ENCODE measurements at places on chromosomes 1 and 21.

DNA sequence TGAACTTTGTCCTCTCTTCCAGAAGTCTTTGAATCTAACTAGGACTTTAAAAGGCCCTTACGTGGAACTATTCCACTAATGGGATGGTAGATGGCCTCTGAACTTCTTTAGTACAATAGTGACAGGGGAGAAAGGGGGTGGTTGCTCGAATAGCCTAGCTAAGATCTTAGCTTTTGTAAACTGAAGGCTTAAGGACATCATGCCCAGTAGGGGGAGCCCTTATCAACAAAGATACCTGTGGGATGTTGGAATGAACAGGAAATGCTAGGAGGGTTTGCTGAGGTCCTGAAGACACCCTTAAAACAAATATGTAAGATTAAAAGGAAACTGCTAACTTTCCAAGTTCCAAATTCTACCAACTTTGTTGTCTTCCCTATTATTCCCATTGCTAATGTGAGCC lies 33.2 kb downstream of the NHLH2 start:
- peak; percentile 76 for DNase-seq

DNA sequence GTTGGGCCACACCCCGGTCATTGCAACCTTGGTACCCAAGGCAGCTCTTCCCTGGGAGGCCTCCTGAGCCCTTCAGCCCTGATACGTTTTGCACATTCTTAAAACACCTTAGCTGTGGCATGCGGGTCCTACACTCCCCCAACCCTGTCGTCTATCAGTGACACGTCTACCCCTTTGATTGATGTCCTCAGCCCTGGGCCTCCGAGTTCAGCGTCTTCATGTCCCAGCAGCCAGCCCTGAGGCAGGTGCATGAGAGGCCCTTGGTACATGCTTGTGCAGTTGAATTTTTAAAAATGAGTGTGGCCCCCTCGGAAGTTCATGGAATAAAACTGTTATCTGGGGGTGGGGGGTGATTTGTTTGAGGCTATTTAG lies 38.9 kb upstream of the ADARB1 start:
- DNase-seq = no peak

DNA sequence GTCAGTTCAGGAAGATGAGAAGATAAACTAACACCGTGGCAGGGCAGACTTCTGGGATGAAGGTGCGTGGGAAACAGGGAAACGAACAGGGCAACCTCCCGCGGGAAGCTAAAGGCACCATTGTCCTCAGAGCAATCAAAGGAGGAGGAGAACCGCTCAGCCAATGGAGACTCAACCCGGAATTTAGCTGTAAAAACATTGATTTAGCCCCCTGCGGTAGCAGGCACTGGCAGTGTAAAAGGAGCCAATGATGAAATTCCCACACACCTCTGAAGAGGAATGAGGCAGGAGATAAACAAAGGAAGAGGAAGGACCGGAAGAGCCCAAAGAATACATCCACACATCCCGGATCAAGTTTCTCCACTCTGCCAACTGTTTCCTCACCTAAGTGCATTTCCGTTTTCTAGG lies 19.5 kb downstream of the HLCS start:
- no peak for DNase-seq

GRCh38 chr1:40938393-40938792 lies 41.1 kb upstream of the CTPS1 start:
- DNase-seq = no peak

- no peak for DNase-seq
Observed at GRCh38 chr1:46749404-46749803, 30.5 kb upstream of the EFCAB14 start.

- no peak for DNase-seq
Observed at GRCh38 chr1:47371016-47371517, 37.5 kb downstream of the CMPK1 start.

DNA sequence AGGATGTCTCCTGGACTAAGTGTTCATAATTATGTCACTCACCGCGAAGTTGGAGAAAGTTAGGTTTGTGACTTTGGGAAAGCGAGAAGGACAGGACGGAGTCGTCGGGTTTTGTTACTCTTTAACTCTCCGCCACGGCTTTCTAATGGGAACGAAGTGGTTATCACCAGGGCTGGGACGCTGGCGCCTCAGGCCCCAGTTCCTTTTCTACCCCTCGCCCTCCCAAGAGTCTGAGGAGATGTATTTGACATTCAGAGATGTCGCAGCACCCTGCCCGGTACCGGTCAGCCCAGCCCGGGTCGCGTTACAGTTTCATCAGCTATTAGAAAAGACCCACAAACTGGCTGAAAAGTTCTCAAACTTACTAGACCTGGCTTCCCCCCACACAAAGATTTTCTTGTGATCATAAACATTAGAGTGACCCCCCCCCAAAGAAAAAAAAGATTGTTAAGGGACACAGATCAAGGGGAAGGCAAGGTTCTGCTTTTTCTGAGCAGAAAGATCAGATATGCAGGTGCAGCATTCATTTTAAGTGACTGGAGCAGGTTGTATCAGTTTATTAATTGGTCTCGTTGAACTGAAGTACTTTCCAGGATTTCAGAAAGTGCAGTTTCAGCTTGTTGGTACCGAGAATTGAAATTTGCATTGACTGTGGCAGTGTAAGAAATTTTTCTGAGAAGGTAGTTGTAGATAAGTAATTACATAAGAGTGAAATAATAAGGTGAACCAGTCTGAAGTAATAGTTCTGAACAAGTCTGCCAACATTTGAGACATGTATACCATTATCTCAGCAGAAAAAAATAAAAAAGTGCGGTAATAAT lies 859 bp upstream of the ZBTB18 start:
- DNase-seq = peak; percentile 59
